ENCODE measurements at places on chromosomes 4 and X.

DNA sequence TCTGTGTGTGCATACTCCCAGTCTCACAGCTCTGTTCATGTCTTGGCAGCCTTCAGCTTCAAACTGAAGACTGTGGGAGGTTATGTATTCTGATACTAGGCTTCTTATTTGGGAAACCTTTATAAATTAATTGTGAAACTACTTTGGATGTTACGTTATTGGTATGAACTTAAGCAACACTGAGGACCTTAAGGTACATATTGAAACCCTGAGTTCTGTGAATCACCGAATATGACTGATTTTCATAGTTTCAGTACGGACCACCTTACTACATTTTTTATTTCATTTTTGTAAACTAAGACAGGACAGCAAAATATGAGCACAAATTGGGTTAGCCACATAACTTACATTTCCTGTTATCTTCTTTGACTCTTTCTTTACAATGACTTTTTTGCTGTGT lies 498.4 kb downstream of the PDGFC start:
- no peak for DNase-seq

GRCh38 chr4:124697441-124697840 lies 15.1 kb downstream of the ANKRD50 start:
- no peak for DNase-seq

- no peak for DNase-seq
Measured at GRCh38 chr4:122845066-122845465, 18.4 kb downstream of the FGF2 start.

DNA sequence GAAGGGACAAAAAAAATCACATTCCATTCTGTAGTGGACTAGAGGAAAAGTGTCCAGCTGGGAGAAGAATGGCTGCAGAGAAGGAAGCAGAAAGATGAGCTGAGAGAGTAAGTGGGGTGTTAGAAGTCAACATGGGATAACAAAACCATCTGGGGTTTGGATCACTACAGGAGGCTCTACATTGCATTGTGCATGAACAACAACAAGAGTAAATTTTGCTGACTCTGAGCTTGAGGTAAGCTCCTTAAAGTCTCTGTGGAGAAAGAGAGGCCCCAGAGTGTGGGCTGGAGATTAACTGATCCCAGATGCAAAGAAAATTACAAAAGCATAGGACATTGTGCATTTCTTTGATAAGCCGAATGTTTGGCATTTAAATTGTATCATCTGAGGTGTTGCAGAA lies 128.9 kb downstream of the UGT8 start:
- no peak for DNase-seq

DNA sequence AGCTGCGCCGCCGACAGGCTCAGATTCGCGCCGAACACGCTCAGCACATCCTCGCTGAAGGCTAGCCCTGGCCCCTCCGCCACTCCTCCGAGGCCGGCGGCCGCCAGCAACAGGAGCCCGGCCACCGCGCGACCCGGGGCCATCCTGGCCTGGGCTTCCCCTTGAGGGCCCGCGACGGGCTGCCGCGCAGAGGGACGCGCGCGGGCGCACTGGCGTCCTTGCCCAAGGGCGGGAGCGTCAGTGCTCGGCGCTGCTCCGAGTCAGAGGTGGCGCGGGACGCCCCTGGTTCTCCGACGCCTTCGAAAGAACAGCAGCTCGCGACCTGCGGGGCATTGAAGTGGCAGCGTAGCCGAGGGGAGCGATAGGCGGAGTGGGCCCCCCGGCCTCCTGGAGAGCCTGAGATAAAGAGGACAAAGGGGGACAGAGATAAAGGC lies 745 bp downstream of the SLC39A8 start:
- peak; percentile 29 for DNase-seq

- DNase-seq = no peak
Measured at GRCh38 chrX:66632981-66633380, 5.9 kb downstream of the EDA2R start.

DNA sequence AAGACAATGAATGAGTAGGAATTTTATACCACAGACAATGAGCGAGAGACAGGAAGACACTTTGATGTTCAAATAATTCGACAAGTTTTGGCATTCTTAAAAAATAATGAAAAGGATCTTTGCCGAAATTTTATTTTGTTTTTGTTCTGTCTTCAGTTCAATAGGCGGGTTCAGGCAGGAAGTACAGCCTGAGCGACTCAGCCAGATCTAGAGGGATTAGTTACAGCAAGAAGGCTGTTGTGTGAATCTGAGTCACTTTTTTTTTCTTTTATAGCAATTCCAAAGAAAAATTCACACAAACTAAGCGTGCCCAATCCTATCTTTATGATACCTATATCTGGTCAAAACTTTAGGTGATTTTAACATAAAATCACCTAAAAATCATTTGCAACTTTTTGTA lies 505.4 kb upstream of the FAM241A start:
- DNase-seq = no peak

GRCh38 chr4:147909225-147909624 lies 177.3 kb downstream of the ARHGAP10 start:
- no peak for DNase-seq

- DNase-seq = no peak
Measured at GRCh38 chr4:163679189-163679588, 184.7 kb downstream of the TMA16 start.

GRCh38 chr4:180950377-180950776 lies 1292.8 kb upstream of the TENM3 start:
- DNase-seq = no peak

GRCh38 chr4:155143512-155143911 lies 64.9 kb upstream of the NPY2R start:
- DNase-seq = no peak

DNA sequence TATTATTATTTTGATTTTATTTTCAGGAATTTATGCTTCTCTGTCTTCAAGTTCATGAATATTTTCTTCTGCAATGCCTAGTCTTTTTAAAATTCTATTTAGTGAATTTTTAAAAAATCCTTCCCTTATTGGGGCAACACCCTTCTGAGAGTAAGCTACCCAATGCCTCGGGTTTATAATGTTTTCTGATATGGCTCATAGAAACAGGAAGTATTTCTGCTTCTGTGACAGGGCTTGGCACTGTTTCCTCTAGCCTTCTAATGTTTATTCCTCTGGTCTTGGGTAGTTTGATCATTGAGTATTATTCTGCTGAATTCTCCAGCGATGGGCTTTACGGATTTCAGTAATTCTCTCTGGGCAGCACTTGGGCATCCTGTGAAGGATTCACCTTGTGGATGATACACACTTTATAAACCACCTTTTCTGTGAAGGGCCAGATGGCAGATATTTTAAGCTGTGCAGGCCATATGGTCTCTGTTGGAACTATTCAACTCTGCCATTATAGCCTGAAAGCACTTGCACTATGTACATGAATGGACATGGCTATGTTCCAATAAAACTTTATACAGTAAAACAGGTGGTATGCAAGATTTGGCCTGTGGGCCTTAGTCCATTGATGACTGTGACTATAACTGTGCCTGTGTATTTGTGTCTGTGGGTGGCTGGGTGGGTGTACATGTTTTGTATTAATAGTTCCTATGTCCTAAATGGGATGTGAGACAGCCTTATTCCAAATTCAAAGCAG lies 95.9 kb upstream of the FAT1 start:
- no peak for DNase-seq

GRCh38 chr4:56723659-56724230 lies 42.6 kb upstream of the HOPX start:
- DNase-seq = no peak

- DNase-seq = no peak
Measured at GRCh38 chr4:34850421-34850820, 1393.9 kb downstream of the ARAP2 start.

GRCh38 chr4:123555807-123556273 lies 159.2 kb downstream of the SPRY1 start:
- no peak for DNase-seq

DNA sequence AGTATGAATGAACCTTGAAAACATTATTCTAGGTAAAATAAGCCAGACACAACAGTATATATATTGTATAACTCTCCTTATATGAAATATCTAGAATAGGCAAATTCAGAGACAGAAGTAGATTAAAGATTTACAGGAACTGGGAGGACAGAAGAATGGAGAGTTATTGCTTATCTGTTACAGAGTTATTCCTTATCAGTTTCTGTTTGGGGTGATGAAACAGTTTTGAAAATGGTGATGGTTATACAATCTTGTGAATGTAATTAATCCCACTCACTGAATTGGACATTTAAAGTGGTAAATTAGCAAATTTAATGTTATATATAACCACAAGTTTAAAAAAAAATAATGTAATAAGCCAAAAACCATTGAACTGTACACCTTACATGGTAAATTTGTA lies 14.5 kb upstream of the EXOC1 start:
- DNase-seq = no peak

DNA sequence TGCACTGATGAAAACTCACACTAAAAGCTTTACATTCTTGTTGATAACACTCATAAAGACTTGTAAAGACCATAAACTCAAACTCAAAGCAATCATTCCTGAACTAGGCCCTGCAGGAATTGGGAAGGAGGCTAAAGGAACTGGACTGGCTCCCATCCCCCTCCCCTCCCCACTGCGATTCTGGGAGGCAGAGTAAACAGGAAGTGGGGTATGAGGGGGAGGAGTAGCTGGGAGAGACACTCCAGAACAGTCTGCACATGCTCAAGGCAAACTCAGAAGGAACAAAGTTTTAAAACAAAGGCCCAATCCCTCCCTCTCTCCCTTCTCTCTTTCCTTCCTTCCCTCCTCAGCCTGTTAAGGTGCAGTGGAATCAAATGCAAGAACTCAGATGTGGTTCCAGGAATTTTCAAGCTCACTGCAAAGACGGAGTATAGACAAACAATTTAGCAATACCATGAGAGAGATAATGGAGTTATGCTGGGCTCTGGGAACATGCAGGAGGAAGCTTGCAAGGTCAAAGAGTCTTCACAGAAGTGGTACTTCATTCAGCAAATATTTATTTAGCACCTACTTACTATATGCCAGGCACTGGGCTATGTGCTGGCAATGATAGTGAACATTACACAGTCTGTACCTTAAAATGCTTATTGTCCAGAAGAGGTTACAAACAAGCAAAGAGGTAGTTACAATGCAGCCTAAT lies 15.9 kb downstream of the MID1IP1 start:
- no peak for DNase-seq

DNA sequence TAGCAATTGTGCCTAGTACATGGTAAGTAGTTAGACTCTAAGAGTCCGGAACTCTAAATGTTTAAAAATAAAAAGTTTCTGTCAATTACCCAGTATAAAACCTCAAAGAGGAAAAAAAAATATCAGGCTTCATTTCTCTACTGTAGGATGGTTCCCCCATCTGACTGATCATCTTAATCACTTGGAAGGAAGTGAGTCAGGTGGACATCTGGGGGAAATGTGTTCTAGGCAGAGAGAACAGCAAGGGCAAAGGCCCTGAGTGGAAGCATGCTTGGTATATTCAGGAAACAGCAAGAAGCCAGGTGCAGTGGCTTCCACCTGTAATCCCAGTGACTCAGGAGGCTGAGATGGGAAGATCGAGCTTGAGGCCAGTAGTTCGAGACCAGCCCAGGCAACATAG lies 2.9 kb upstream of the EIF1AX start:
- no peak for DNase-seq

DNA sequence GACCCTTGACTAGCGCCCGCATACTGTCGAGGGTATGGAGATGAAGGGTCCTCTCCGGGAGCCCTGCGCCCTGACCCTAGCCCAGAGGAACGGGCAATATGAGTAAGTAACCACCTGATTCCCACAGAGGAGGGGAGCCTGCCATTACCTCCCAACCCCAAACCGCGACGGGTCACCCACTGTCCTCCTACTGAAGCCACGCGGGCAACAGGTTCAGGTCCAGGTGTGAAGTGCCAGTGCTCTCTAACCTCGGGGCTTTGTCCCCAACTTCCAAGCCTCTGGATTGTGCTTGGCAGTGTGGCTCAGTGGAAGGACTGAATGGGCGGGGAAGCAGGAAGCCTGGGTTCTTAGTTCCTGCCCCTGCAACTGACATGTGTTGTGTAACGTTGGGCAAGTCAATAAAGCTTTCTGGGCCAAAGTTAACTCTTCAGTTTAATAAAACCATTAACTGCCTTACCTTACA lies 694 bp downstream of the OCRL start:
- peak; percentile 15 for DNase-seq

DNA sequence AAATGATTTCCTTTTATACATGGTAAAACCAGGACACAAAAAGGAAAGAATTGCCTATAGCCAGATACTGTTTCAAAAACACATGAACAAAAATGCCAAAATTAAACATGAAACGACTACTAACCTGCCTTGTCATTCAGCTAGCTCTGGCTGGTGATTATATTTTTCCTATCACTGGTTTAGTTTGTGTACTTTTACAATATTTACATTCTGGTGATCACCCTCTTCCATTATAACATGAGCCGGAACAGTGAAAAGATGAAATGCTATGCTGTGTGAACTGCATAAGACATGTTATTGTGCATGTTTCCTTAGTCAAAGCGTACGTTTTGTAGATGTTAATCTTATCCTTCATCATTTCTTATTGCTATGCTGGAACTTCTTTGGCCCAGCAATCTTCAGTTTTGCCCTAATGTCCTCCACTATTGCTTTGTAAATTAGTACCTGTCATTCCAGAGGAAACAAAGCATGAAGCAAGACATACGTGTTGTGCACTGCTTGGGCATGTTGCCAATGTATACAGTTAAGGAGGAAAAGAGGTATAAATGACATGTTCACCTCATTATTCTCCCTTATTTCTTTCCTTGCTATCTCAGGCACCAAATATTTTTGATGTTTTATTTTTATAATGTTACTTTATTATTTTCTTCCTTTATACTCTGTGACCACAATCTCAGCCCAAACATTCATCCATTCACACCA lies 386.3 kb downstream of the ARHGAP24 start:
- no peak for DNase-seq

- DNase-seq = no peak
Measured at GRCh38 chr4:34939073-34939472, 1305.2 kb downstream of the ARAP2 start.

GRCh38 chr4:184423003-184423686 lies 51.2 kb downstream of the IRF2 start:
- DNase-seq = no peak

GRCh38 chr4:88010966-88011365 lies 3.5 kb downstream of the PKD2 start:
- DNase-seq = no peak

GRCh38 chr4:78863991-78864390 lies 75.2 kb downstream of the PAQR3 start:
- no peak for DNase-seq

GRCh38 chr4:99179626-99180025 lies 35.5 kb upstream of the ADH4 start:
- DNase-seq = no peak

DNA sequence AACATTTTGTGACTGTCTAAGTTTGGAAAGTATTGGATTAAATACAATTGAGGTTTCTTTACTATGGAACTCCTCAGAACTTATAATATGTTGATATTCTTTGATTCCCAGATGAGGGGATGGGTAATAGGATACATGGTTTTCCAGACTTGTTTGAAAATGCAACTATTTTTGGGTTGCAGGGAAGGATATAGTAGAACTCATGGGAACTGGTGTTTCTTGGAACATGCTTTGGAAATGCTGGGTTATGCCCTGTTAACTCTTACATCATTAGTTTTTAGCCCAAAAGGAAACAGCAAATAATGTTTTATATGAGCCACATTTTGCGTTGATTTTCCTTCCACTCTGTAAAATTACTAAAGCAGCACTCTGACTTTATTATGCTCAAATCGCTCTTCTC lies 41.9 kb downstream of the HPF1 start:
- no peak for DNase-seq
